ENCODE measurements at places on chromosomes 2 and 18.

DNA sequence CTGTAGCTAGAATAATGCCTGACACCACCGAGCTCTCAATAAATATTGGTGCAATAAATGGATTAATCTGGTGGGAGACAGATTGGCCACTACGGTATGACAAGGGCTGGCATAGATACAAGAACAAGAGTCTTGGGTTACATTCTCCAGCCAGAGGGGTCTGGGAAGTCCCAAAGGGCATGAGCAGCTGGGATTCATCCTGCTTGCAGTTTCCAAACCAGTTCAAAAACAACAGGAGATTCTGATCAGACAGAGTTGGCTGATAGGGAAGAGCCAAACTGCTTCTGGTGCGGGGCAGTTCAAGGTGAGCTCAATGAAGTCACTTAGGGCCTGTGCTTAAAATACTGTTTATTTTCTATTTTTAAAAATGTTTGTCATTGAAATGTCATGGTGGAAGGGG, 266.9 kb downstream of the TNS1 start:
- DNase-seq = no peak

GRCh38 chr18:23990474-23991410, 23.8 kb upstream of the TTC39C start:
- DNase-seq = no peak

DNA sequence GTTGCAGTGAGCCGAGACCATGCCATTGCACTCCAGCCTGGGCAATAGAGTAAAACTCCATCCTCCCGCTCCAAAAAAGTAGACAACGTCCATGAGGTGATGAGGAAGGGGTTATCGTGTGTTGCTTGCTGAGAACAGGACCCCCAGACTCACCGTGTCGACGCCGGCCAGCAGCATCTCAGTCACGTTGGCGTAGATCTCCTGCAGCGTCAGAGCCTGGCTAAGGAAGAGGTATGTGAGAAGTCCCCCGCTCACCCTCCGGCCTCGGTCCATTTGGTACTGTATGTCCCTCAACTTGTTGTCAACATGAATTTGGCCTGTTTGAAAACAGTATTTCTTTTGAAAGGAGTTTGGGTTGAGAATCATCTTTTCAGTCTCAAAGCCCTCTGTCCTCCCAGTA, 20.9 kb downstream of the CYP27C1 start:
- no peak for DNase-seq

DNA sequence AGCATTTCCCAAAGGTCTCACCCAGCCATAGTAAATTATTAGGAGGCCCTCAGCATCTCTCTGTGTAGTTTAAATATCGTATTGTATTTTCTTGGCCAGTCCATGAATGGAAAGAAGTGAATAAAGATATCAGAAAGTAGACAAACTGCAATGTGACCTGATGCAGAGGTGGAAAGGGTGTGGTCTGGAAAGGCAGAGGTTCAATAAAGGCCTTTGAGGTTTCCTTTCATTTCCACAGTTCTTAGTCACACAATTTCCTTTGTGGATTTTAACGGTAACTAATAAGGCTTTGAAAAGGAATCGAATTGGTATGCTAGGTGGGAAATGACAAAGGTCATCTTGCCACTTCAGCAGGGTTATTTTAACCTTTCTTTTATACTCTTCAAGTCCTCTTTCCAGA, 20.1 kb upstream of the WIPF1 start:
- no peak for DNase-seq

DNA sequence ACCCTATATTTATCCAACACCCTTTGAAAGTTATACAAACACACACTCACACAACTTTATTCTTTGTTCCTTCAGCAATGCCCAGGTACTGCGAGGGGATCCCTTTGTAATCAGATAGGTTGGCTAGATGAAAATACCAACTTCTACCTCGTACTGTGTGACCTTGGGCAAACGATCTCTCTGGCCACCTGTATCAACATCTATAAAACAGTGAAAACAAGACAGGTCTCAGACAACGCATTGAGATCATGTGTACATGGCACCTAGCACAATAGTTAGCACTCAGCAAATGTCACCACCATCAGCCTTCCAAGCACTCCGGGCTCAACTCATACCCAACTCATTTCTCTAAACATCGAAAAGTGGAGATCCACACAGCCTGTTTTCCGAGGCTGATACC, 118.4 kb upstream of the PPP1CB start:
- DNase-seq = no peak

GRCh38 chr2:176206682-176207081, 18.2 kb downstream of the HOXD1 start:
- DNase-seq = no peak

- DNase-seq = no peak
Measured at GRCh38 chr2:34831096-34831495, 1232.0 kb upstream of the FAM98A start.

DNA sequence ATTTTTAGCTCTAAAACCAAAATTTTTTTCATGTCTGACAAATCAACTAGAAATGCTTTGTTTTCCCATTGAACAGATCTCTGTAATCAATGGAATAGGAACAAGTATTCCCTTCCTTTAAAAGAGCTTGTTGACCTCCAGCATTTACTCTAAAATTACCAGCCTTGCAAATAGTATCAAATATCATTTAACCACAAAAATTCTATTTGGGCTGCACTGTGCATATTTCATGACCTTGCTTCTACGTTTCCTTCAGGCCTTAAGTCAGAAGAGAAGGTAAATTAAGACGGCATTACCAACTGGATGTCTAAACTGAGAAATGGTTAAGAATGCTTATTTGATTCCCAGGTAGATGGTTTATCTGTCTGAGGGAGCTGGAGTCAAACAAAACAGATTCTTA, 33.3 kb upstream of the NRXN1 start:
- no peak for DNase-seq

DNA sequence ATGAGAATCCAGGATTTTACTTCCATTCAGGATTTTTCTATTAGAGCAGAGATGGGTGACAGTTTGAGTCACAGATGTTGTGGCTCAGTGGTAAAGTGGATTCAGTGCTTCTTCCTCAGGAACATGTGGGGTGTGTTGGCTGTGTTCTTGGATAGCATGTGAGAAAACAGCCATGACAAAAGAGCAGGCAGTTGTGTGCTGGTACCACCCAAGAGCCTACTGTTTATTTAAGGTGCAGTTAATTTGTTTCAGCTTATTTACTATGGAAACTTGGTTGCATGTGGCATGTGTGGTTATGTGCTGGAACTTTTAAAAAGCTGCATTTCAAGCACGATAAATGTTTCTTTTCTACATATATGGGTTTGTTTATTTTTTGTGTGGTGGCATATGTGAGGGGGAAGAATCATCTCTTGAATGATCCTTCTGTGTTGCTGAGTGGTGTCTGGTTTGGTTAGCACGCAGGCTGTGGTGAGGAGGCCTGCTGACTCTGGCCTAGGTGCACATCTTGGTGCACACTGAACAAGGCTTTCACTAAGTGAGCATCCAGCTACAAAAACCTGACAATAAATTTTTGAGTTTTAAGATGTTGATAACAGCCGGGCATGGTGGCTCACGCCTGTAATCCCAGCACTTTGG, 67.3 kb downstream of the SPTBN1 start:
- no peak for DNase-seq

DNA sequence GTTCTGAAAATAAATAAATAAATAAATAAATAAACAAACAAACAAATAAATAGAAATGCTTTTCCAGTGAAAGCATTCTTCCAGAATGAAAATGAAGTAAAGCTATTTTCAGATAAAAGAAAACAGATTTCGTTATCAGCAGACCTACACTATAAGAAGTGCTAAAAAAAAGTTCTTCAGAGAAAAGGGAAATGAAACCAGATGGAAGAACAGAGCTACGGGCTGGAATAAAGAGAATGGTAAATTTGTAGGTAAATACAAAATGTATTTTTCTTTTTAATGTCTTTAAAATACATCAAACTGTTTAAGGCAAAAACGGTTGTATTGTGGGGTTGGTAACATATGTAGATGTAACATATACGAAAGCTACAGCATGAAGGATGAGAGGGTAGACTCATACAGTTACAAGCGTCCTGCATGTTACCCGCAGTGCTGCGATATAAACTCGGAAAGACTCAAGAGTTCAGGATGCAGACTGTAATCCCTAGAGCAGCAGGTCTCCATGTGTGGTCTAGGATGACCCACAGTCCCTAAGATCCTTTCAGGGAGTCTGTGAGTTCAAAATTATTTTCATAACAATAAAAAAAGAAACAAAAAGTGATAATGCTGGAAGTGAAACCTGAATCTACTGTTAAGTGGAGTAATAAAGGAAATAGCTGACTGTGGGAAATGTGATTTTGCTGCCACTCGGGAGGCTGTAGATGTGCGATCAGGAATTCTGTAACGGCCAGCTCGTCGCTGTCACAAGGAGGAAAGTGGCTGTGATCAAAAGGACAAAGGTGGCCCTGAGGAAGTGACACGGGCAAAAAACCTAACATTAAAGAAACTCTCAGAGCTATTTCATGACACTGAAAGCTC, 5.3 kb upstream of the RAB12 start:
- DNase-seq = no peak

- no peak for DNase-seq
Measured at GRCh38 chr2:178197791-178198190, 3.5 kb downstream of the OSBPL6 start.

GRCh38 chr18:24993628-24994027, 358.3 kb downstream of the ZNF521 start:
- DNase-seq = no peak

- DNase-seq = no peak
Measured at GRCh38 chr2:161033059-161033660, 127.1 kb upstream of the TANK start.

- DNase-seq = no peak
Measured at GRCh38 chr2:151842830-151843690, 14.8 kb upstream of the ARL5A start.

GRCh38 chr2:183866666-183867065, 731.7 kb upstream of the ZNF804A start:
- DNase-seq = no peak

DNA sequence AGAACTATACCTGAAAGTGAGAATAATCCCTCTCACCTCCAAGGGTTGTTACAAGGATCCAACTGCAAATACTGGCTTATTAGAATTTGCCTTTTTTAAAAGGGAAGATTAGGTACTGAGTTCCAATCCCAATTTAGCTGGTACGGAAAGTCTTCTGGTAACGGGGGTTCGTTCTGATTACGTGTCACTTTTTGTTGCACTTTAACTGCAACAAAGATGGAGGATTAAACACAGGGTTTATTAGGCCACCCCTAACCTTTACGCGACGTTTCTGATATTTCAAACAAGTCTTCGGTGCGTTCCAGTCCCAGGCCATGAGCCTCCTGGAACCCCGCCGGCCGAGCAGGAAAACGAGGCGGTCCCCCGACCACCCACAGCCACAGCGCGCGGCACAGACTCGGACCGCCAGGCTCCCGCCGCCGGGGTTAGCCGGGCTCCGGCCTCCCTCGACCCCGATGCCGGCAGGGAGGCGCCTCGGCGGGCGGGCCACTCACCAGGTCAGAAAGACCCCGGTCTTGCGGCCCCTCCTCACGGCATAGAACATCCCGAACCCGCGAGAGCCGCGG, 411 bp downstream of the RNASEH1 start:
- no peak for DNase-seq

DNA sequence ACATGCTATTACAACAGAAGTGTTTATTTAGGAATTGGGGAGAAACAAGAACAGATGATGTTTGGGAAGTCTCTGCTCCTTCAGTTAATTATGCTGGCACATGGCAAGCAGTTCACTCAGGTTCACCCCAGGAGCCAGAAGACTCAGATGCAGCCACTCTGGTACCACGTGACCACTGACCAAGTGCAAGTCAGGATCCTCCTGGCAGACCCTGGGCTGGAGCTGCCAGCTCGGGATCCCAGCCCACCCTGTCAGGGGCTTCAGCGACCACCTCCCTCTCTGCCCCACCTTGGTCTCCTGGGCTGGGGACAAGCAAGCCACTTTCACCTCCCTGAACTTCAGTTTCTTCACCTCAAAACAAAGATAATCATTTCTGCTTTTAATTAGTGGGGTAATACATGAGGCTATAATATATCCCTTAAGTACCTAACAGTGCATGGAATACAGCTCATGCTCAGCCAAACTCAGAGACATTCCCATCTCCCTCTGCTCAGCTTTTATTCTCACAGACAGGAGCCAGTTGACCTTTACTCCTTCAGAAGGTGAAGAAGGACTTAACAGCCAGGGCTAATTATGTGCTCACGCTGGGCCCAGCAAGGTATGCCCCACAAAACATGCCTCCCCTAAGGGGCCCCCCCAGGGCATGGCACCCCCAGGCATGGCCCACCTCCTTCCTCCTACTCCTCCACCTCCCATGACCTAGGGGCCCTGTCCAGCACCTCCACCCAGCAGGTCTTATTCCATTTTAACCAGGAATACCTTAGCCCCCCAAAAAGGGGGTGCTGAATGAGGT, 11.8 kb downstream of the CRACDL start:
- DNase-seq = no peak

DNA sequence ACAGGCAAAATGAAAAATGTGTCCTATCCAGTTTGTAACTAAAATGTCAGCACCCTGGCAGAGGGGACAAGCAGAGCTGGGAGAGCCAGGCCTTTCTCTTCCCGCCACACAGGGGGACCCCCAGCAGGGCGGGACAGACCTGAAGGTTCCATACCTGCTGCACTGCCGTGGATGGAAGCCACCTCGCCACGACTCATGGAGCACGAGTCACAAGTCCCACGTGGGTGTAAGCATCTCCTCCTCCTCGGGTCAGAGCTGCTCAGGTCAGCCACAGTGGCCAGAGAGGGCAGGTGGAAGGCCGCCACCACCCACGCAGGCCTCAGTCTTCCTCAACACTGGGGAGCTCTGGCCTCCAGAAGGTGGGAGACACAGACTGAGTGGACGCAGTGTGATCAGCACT, 21.0 kb downstream of the C1QL2 start:
- no peak for DNase-seq

DNA sequence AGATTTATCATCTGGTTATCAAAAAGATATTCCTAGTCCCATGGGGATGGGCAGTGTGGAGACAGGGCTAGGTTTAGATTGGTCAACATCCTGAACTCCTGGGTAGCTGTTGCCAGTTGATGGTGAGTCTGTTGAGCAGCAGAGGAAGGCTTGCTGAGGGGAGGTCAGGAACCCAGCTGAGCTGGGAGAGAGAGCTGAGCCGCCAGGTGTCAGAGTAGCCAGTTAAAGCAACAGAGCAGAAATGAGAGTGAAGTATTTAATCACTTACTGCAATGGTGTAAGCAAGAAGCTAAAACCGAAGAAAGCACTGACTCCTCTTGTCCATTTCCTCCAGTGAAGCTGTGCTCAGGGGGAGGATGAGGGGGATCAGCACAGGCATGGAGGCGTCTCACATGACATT, 29.6 kb downstream of the SMYD1 start:
- DNase-seq = no peak

DNA sequence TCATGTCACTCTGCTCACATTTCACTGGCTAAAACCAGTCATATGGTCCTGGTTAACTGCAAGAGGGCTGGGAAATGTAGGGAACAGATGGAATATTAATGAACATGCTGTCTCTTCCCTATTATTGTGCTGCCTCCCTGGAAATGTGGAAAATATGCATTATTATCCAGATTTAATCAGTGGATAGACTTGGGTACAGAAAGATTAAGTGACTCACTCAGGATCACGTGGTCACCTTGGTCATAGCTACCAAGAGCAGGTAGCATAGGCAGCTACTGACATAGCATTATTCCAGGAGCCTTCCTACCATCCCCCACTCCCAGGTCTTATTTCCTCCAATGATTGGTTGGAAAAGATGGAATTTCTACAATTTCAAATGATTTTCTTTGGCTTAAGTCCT, 141.1 kb downstream of the HRH4 start:
- DNase-seq = no peak

Data from stimulated activated CD4-positive, alpha-beta T cell treated with anti-CD3 and anti-CD28 coated beads, Interleukin-4, amount 100 ng/mL, for 48 hours (primary cell).